ENCODE measurements at places on chromosomes 16 and 17. TPM values are rescaled to one million over a fixed set of nuclear protein-coding genes. Genes with fewer than 3 reads are reported as not detected.

TSNAXIP1 gene
- total RNA-seq = 3.2 TPM

TVP23A gene
- 11.7 TPM for total RNA-seq

KRT16 gene
- total RNA-seq = not detected

CD79B gene
- 0.35 TPM for total RNA-seq

BRCA1 gene
- total RNA-seq = 54.5 TPM

SLC52A1 gene
- 0.07 TPM for total RNA-seq

Measured in endodermal cell (in vitro differentiated cells).